ENCODE measurements at places on chromosomes 4 and X.
A peak's percentile ranks its signal among the peaks of the same experiment; 100 is the strongest.

- DNase-seq: no peak
Measured at GRCh38 chr4:52870225-52870624, 8.1 kb downstream of the RASL11B start.

DNA sequence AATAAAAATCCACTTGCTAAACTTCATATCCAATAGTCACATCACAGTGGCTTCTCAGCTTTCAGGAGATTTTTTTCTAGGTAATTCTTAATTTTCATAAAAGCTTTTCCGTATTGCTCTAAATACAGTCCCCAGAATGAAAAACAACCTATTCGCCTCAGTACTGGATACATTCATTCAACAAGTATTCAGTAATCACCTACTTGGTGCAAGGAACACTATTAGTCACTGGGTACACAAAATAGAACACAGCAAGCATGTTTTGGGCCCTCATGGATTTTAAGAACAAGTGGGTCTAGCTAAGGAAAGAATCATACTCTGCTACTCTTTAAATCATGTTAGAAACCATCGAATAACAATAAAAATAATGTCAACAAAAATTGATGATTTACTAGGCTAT is 2.8 kb upstream of the BEX3 start:
- DNase-seq: no peak

GRCh38 chr4:112114452-112114851 is 30.8 kb upstream of the FAM241A start:
- no peak for DNase-seq

- DNase-seq: no peak
Measured at GRCh38 chr4:180811556-180811955, 1431.6 kb upstream of the TENM3 start.

DNA sequence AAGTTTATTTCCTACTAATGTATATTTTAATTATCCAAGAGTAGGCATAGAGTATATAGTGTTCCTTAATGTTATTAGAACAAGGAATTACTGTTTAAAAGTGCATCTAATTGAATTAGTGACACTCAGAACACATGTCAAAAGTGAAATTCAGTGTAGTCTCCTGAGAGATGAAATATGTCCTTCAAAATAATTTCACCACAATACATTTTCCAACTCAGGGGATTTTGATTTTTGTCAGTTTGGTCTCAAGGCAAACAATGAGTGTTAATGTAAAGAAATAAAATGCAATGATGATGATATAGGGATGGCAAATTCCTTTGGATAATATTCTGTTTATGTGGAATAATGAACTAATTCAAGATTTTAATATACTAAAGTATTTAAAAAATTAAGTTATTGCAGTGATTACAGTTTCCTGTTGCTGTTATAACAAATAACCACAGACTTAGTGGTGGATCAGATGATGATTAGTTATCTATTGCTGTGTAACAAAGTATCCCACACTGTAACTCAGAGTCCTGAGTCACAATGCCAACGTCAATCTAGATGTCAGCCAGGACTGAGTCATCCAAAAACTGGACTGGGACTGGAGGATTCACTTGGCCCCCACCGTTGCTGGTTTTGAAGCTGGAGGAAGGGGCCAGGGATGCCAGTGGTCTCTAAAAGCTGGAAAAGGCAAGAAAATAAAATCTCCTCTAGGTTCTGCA is 148.0 kb upstream of the SLC7A11 start:
- no peak for DNase-seq

DNA sequence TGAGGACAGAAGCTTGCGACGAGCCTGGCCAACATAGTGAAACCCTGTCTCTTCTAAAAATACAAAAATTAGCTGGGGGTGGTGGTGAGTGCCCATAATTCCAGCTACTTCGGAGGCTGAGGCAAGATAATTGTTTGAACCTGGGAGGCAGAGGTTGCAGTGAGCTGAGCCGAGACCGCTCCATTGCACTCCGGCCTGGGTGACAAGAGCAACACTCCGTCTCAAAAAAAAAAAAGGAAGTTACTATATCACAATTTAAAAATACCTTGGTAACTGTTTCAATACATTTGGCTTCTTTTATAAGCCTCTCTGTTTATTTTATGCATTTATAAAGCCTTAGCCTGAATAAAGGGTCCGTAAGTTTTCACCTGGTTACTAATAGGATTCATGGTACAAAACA is 46.6 kb upstream of the CHRNA9 start:
- DNase-seq: no peak

- DNase-seq: peak; percentile 6
Measured at GRCh38 chrX:13028871-13029636, 15.4 kb downstream of the FAM9C start.

DNA sequence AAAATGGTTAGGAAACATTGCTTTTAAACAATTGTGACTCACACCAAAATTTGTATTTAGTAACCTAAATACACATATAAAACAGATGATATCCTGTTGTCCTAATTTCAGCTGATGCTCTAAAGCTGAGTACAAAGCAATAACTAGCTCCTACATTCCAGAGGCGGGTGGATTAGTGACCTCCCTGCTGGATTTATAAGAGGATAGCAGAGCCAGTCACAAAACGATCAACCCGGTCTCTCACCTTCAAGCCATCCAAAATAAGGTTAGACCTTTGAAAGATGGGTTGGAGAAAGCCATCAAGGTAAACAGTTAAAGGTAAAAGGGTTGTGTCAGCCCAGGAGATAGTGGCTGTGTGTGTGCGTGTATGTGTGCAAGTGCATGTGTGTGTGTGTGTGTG is 43.2 kb upstream of the SFRP2 start:
- no peak for DNase-seq

GRCh38 chrX:52988985-52989917 is 30.9 kb upstream of the FAM156A start:
- no peak for DNase-seq

- no peak for DNase-seq
Measured at GRCh38 chr4:114015444-114015899, 36.0 kb upstream of the ARSJ start.

DNA sequence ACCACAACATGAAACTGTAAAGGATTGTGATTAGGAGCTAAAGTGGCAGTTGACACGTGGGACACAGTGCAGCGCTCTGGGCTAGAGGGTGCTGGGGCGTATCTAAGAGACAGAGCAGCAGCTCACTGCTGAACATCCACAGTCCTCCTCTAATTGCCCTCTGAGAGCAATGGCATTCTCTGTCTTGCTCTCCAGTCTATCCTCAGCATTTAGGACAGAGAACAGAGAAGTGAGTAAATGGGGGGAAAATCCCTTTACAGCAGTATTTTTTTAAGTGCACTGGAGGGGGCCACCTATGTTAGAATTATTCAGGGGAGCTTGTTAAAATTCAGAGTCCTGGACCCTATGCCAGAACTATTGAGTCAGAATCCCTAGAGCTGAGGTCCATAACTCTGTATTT is 4.2 kb upstream of the TMEM154 start:
- no peak for DNase-seq

GRCh38 chrX:39894683-39895082 is 203.1 kb downstream of the BCOR start:
- DNase-seq: no peak

GRCh38 chr4:175422331-175422730 is 389.7 kb downstream of the GPM6A start:
- DNase-seq: no peak

- no peak for DNase-seq
Measured at GRCh38 chr4:156190615-156191014, 236.9 kb upstream of the CTSO start.

DNA sequence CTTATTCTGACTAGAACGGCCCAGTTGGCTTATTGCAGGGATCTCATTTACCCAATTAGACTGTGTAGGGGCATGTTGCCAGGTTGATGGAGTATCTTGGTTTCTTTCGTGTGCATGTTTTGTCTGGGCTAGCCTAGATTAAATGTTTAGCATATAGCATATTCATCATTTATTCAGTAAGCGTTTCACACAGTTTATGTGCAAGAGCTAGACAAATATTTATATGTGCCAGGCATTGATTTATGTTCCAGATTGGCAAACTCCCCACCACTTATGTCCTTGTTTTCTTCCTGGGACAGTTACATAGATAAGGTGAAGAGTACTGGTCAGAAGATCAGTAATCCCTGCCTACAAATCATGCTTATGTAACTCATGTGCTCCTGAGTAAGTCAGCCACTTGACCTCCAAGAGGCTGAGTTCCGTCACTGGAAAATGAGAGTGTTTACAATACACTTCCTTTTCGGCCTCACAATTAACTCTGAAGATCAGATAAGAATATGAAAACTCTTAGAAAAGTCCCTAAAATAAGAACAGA is 57.2 kb downstream of the RUFY3 start:
- DNase-seq: no peak

GRCh38 chr4:177016541-177017141 is 223.9 kb upstream of the VEGFC start:
- no peak for DNase-seq

DNA sequence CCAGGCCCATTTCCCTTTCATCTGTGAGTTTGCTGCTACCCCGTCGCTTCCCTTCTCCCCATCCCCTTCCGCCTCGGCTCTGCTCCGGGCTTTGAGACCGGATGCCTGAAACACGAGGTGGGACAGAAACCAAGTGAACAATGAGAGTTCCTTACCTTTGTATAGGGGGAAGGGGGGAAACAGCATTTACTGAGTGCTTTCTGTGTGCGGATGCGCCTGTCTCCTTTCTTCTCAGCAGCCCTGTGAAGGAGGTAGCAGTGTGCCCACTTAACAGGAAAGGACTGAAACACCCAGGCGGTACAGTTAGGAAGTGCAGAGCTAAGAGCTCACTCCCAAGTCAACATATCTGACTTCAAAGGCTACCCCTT is 43.2 kb upstream of the TMSB15B start:
- peak; percentile 11 for DNase-seq

- no peak for DNase-seq
Measured at GRCh38 chr4:154564311-154564710, 1.5 kb downstream of the FGB start.

DNA sequence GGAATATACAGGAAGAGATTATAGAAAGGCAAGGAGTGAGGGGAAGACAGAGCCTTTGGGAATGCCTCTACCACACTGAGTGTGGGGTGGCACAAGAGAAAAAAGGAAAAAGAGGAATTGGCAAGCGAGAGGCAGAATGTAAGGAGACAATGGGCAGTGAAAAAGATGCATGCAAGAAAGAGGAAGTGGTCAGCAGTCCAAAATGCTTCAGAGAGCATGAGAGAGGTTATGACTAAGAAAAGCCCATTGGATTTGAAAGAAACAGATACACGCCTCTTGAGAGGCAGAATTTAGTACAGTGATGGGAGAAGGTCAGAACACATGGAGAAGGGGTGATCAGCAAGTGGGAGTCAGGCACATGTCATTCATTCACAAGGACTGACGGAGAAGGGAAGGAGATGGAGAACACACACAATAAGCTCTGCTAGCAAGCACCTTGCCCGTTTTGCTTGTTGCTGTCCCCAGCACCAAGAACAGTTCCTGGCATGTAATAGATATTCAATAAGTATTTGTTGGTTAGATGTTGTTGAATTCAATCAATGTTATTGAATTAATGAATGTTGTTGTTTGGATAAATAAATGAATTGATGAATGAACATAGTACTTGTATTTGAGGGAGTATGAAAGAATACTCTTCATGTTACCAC is 6.3 kb downstream of the DCHS2 start:
- DNase-seq: no peak

DNA sequence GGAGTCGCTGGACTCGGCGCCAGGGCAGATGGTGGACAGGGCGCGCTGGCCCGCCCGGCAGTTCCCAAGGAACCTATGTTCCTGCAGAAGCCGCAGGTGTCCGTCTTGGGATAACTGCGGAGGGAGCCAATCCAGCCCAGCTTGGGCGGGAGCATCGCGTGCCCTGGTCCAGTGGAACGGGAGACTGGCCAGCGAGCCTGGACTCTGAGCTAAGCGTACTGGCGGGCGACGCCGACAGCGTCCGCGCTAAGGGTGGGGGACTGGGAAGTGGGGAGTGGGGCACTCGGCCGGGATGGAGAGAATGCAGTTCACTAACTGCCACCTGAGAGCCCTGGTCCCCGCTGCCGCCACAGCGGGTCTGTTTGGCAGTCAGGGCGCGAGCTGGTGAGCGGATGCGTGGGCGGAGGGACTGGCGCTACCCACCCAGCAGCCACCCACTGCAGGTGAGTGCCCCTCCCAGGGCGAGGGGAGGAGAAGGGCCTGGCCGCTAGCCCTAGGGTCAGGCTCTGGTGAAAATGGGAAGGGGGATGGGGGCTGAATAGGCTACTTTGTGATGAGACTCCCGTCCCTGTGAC is 1.3 kb upstream of the MAMLD1 start:
- no peak for DNase-seq

DNA sequence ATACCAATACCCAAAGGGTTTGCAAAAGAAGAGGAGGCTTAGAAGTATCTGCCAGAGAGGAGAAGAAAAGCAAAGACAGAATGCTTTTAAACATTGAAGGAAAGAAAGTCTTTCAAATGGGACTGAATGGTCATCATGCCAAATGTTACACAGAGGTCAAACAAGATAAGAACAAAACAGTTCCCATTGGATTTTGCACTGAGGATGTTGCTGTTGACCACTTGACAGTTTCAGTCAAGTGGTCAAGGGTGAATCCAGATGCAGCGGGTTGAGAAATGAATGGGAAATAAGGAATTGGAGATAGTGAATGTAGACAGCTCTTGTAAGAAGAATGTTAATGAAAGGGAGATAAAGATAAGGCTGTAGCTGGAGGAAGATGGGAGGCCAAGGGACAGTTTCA is 64.8 kb upstream of the FGG start:
- no peak for DNase-seq

DNA sequence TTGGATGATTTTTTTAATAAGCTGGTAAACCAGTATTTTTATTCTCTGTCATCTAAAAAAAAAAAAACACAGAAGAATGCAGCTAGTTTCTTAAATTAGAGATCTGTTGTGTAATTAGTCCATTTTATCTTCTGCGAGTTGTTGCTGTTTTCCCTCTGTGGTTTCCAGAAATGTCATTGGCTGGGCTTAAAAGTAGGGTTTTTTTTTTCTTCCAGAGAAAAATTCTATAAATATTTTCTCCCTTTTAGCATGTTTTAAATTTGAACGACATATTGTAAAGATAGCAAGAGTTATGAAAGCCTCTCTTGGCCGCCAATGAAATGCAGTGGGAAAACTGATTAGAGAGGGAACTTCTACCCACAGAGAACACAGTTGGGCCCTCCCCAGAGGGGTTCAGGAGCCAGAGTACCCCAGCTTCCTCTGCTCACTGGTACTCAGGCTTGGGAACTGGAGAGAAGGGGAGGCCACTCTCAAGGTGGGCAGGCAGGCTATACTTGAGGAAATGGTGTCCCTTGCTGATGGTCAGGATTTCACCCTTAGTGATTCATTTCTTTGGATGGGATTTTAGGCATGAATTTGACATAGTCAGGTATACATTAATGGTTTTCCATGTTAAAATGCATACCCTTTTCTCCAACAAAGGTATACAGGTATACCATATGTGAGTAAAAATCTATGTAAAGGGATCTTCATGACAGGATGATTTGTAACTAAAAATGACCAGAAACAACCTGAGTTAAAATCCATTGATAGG is 166.1 kb downstream of the BCOR start:
- no peak for DNase-seq

Measured in naive thymus-derived CD8-positive, alpha-beta T cell (primary cell).